ENCODE measurements at places on chromosomes 1 and 21.
A peak's percentile ranks its signal among the peaks of the same experiment; 100 is the strongest.

GRCh38 chr1:161816201-161816600 is 50.1 kb downstream of the ATF6 start:
- H3K27ac ChIP-seq: no peak overlapping the region
- H3K4me1 ChIP-seq: peaks cover 9% of the 10 kb centered on the region

DNA sequence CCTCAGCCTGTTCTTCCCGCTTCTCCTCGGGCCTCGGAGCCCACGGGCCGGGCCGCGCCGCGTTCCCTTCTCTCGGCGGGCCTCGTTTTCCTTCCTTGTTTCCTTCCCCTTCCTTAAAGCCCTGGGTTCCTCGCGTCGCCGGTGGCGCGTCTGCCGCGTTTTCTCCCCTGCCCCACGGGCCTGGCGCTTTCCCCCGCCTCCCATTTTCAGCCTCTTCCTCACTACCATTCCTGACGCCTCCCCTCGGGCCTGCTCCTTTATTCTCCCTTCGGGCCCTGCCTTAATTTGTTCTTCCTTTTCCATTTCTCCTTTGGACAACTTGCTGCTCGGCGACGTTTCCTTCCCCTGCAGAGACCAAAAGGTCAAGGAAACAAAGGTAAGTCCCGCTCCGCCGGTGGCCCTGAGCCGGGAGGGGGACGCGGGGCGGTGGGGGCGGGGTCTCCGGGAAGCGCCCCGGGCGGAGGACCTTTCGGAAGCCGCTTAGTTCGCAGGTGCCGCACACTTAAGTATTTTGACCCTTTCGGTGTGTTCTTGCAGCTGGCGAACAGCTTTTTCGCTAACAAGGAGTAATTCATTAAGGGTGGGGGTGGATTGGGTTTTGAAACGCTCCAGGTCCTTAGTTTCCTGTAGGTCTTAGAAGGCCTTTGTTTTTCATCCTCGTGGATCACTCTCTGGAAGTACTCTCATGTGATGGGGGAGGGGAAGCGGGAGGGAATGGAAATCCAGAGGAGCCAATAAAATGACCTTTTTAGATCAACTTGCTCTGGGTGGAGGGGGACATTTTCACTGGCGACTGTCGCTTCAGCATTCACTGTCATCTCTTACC is 780 bp downstream of the YTHDF2 start:
- H3K27me3 ChIP-seq: no peaks in the 10 kb centered on the region
- peaks cover 27% of the 10 kb centered on the region for H3K4me1 ChIP-seq
- peak overlapping the region; percentile 99 for H3K4me3 ChIP-seq
- peaks cover 45% of the 10 kb centered on the region for H3K36me3 ChIP-seq
- H3K27ac ChIP-seq: peak overlapping the region; percentile 91
- DNase-seq: peak; percentile 28

DNA sequence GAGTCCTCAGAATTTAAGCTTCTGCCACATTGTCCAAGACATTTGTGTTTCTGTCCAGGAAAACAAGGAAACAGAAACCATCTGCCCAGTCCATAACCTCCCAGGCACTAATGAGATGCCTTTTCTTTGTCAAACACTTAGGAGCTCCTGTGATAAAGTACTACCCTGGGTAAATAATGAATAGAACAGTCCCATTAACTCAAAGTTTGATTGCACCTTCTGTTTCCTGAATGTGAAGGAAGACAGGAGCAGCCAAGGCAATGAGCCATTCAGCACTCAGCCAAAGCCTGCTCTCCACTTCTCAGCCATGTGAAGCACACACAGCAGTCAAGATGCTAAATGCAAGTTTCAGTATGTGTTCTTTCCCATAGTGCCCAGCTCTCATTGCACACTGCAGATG is 199.8 kb downstream of the SEC16B start:
- DNase-seq: no peak
- no peaks in the 10 kb centered on the region for H3K36me3 ChIP-seq
- no peak overlapping the region for H3K4me3 ChIP-seq
- no peak overlapping the region for H3K27ac ChIP-seq
- no peaks in the 10 kb centered on the region for H3K4me1 ChIP-seq
- H3K27me3 ChIP-seq: no peaks in the 10 kb centered on the region

DNA sequence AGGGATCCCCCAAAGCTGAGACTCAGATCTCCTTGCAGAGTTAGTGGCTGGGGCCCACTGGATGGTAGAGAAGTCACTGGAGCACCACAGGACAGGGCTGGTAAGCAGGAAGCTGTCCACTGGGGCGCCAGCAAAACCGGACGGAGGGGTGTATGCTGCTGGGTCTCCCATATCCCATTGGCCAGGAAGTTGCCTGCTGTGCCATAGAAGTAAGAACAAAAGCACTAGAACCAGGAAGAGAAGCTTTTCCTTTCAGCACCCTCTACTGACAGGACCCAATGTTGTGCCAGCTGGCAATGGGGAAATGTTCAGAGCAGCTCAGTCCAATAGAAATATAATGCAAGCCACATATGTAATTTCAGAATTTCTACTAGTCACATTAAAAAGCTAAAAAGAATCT is 146.6 kb downstream of the SPATA46 start:
- no peak overlapping the region for H3K27ac ChIP-seq
- no peak for DNase-seq
- H3K27me3 ChIP-seq: peaks cover 21% of the 10 kb centered on the region
- H3K4me3 ChIP-seq: no peak overlapping the region
- no peaks in the 10 kb centered on the region for H3K4me1 ChIP-seq

DNA sequence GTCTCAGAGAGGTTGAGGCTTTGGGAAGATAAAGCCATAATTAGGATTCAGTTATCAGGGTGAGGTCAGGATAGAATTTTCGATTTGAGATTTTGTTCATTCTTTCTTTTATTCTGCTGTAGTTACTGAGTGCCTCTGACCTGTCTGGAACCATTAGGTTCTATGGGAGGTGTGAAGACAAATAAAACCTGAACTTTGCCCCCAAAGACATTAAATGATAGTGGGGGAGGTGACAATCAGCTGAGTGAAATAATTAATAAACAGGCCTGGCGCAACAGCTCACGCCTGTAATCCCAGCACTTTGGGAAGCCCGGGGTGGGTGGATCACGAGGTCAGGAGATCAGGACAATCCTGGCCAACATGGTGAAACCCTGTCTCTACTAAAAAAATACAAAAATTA is 55.0 kb upstream of the SPATA6 start:
- H3K27me3 ChIP-seq: no peaks in the 10 kb centered on the region
- DNase-seq: no peak
- H3K27ac ChIP-seq: no peak overlapping the region
- no peaks in the 10 kb centered on the region for H3K36me3 ChIP-seq
- H3K4me1 ChIP-seq: no peaks in the 10 kb centered on the region

DNA sequence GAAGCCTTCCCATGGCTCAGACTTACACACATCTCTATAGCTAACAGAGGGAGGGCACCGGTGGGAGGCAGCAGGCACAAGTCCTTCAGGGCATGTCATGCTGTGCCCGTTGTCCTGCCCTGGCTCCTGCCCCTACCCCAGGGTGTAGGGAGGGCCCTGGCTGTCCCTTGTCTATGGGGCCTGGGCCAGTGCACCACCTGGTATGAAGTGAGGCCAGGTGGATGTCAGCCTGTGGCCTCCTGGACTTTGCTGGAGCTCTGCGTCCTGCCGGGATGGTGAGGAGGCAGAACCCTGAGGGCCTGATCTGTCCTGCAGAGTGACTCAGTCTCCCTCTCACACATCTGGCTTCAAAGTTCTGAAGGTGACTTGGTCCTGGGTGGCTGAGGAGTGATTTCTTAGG is 47.3 kb upstream of the GPR37L1 start:
- no peak overlapping the region for H3K27ac ChIP-seq
- H3K4me3 ChIP-seq: no peak overlapping the region
- H3K27me3 ChIP-seq: no peaks in the 10 kb centered on the region
- DNase-seq: no peak

DNA sequence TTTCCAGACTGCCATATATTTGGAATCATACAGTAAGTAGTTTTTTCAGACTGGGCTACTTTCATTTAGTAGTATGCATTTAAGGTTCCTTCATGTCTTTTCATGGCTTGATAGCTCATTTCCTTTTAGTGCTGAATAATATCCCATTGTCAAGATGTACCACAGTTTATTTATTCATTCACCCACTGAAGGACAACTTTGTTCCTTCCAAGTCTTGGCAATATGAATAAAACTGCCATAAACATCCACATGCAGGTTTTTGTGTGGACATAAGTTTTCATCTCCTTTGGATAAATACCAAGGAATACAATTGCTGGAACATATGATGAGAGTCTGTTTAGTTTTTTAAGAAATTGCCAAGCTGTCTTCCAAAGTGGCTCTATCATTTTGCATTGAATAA is 366.4 kb upstream of the NFIA start:
- no peaks in the 10 kb centered on the region for H3K27me3 ChIP-seq
- no peaks in the 10 kb centered on the region for H3K36me3 ChIP-seq
- H3K27ac ChIP-seq: no peak overlapping the region
- H3K4me1 ChIP-seq: no peaks in the 10 kb centered on the region
- no peak overlapping the region for H3K4me3 ChIP-seq

DNA sequence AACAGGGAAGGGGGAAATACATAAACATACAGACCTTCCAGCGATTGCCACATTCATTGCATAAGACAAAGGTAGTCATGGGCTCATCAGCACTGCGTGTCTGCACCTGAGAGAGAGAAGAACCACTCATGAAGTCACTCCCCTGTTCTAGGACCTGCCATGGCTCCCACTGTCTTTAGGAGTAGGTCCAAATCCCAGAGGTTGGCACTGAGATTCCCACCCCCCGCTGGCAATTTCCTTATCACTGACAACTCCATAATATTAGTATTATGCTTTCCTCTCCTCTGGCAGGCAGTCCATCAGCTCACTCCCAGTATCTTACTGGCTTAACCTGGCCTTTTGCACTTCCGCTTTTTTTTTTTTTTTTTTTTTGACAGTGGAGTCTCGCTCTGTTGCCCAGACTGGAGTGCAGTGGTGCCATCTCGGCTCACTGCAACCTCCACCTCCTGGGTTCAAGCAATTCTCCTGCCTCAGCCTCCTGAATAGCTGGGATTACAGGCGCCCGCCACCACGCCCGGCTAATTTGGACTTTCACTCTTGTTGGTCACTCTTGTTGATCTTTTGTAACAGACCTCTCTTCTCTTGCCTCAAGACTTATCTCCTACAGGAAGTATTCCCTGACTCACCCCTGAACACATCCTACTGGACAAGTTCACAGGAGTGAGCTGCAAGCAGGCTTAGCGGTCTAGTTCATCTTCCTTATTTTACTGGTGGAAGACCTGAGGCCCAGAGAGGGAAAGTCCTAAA is 14.8 kb upstream of the ZNF436 start:
- no peaks in the 10 kb centered on the region for H3K27me3 ChIP-seq
- H3K36me3 ChIP-seq: no peaks in the 10 kb centered on the region
- H3K4me3 ChIP-seq: no peak overlapping the region
- no peak overlapping the region for H3K27ac ChIP-seq

DNA sequence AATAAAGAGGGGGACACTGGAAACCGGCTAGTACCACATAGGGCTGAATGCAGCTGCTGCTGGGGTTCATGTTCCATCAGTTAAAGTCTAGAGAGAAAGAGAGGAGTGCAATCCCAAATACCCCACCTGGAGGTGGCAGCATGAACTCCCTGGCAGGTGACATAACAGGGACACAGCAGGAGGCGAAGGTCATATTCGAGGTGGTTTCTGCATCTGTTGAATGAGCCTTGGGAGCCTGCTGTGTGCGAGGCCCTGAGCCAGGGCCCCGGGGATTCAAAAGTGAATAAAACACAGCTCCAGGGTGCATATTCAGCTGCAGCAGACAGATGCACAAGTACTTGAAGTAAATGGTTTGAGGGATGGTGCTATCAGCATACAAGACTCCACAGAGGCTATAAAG is 456.8 kb downstream of the SETD4 start:
- DNase-seq: no peak
- H3K27me3 ChIP-seq: peaks cover 7% of the 10 kb centered on the region
- H3K4me1 ChIP-seq: no peaks in the 10 kb centered on the region
- no peak overlapping the region for H3K27ac ChIP-seq
- no peaks in the 10 kb centered on the region for H3K36me3 ChIP-seq

GRCh38 chr1:67771152-67771551 is 62.1 kb downstream of the GNG12 start:
- H3K27ac ChIP-seq: no peak overlapping the region
- H3K36me3 ChIP-seq: no peaks in the 10 kb centered on the region
- no peak overlapping the region for H3K4me3 ChIP-seq
- DNase-seq: no peak
- peaks cover 25% of the 10 kb centered on the region for H3K4me1 ChIP-seq

- H3K4me3 ChIP-seq: no peak overlapping the region
- no peak overlapping the region for H3K27ac ChIP-seq
- no peaks in the 10 kb centered on the region for H3K4me1 ChIP-seq
- no peak for DNase-seq
- H3K27me3 ChIP-seq: no peaks in the 10 kb centered on the region
Measured at GRCh38 chr1:79588719-79589118, 582.2 kb upstream of the ADGRL4 start.

GRCh38 chr1:55164906-55165305 is 50.3 kb downstream of the USP24 start:
- peaks cover 65% of the 10 kb centered on the region for H3K36me3 ChIP-seq
- peak overlapping the region; percentile 40 for H3K27ac ChIP-seq
- no peak for DNase-seq
- peaks cover 26% of the 10 kb centered on the region for H3K4me1 ChIP-seq
- H3K4me3 ChIP-seq: no peak overlapping the region

DNA sequence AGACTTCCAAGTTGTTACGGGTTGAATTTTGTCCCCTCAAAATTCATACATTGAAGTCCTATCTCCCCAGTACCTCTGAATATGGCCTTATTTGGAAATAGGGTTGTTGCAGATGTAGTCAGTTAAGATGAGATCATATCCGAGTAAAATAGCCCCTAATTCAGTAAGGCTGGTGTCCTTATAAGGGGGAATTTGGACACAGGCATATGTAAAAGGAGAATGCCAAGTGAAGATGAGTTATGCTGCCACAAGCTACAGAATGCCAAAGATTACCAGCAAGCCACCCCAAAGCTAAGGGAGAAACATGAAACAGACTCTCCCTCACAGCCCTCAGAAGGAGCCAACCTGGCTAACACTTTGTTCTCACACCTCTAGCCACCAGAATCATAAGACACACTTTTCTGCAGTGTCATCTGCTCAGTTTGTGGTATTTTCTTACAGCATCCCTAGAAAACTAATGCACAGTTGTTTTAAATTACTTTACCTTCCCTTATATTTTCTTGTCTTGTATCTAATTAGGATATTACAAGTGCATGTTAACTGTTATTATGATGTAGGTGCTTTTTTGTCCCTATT is 43.3 kb upstream of the PRDX6 start:
- DNase-seq: no peak
- no peaks in the 10 kb centered on the region for H3K27me3 ChIP-seq
- peaks cover 2% of the 10 kb centered on the region for H3K36me3 ChIP-seq
- peaks cover 18% of the 10 kb centered on the region for H3K4me1 ChIP-seq
- H3K27ac ChIP-seq: no peak overlapping the region

- no peak for DNase-seq
- H3K27ac ChIP-seq: no peak overlapping the region
Measured at GRCh38 chr21:37971390-37971950, 55.2 kb upstream of the KCNJ6 start.

Data from activated T-helper 2 cell treated with anti-CD3 and anti-CD28 coated beads, Interferon-gamma antibody, Interleukin-2, Interleukin-4, amounts not matched to agents 10 μg/mL and 5 μg/mL and 100 μg/mL, durations not matched to agents 14 hours and 24 hours and 36 hours (primary cell).